ENCODE measurements at places on chromosomes 6 and 20. TPM values are rescaled to one million over a fixed set of nuclear protein-coding genes. Genes with fewer than 3 reads are reported as not detected.

DNMT3B gene
- 0.31 TPM for polyA plus RNA-seq

DNA sequence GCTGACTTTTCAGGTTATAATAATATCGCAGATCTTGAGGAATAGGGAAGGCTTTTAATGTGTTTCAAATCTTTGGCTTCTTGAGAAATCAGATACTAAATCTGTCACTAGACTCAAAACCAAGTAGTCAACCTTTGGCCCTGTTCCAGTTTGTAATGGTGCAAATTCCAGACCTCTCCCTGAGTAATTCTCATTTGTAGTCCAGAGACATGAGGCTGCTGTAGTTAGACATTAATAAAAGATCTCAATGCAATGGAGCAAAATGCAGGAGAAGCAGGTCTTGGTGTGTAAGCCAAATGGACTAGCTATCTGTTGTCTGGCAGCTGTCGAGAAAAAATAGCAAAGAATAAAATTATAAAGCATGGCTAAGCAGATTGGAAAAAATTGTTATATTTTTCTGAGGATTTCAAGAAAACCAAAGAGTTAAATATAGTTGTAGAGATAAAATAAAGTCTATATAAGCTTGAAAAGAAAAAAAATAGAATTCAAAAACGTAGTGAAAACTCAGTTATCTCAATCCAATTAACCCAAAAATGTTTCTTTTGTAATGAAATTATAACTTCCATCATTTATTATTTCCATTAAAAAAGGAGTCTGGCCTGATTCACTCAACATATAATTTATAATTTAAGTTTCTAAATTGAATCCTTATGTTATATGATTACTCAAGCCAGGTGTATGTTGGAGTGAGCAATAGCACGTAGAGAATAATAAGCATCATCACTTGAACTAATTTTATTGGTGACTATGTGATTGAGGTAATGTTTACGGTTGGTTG lies 161.5 kb upstream of the ADGRB3 start:
- no peaks in the 10 kb centered on the region for H3K27me3 ChIP-seq
- peak; percentile 18 for DNase-seq
- no peak overlapping the region for H3K27ac ChIP-seq
- H3K4me1 ChIP-seq: no peaks in the 10 kb centered on the region
- no peak overlapping the region for H3K4me3 ChIP-seq

GRCh38 chr6:135053406-135053805 lies 1.2 kb downstream of the HBS1L start:
- no peaks in the 10 kb centered on the region for H3K27me3 ChIP-seq
- H3K4me1 ChIP-seq: peaks cover 46% of the 10 kb centered on the region
- no peak overlapping the region for H3K27ac ChIP-seq
- H3K4me3 ChIP-seq: peak overlapping the region; percentile 84
- DNase-seq: no peak
- H3K36me3 ChIP-seq: peaks cover 18% of the 10 kb centered on the region

- no peaks in the 10 kb centered on the region for H3K36me3 ChIP-seq
- no peak overlapping the region for H3K27ac ChIP-seq
- peaks cover 11% of the 10 kb centered on the region for H3K4me1 ChIP-seq
- no peaks in the 10 kb centered on the region for H3K27me3 ChIP-seq
Observed at GRCh38 chr20:16004108-16004854, 569.0 kb downstream of the KIF16B start.

DNA sequence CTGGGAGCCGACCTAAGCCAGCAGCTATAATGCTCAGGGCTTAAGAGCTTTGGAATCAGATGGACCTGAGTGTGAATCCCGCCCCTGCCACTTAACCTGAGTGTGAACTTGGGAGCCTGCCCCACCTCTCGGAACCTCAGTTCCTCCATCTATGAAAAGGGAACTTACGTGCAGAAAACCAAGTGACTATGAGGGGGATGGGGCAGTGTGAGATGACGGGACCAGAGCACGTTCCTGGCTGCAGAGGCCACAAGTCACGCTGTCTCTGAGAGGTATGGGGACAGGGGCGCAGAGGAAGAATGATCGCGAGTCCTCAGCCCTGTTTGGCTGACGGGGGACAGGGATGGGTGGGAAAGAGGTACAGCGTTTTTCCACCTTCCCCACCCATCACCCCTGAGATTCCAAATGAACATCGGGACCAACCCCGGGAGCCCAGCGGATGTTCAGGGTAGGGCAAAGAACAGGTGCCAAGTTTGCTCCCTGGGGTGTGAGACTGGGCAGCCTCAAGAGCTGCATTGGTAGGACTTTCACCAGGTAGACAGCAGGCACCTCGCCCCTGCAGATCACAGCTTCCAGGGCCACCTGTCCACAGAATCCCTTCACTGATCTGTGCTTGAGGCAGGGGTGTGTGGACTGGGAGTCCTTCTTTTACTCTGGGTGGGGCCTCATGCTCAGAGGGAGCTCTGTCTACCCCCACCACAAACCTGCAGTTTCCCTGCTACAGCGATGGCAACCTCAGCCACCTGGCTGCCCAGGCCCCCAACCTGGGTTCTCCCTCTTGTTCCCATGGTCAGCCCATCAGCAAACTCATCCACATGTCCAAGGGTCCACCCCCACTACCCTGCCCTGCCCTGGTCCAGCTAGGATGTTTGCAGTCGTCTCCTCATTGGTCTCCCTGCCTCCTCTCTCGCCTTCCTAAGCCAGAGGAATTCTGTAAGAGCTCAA lies 85.8 kb downstream of the CEBPB start:
- peaks cover 40% of the 10 kb centered on the region for H3K4me1 ChIP-seq
- no peak overlapping the region for H3K4me3 ChIP-seq
- DNase-seq: no peak
- no peaks in the 10 kb centered on the region for H3K27me3 ChIP-seq
- peak overlapping the region; percentile 83 for H3K27ac ChIP-seq

GRCh38 chr6:30155520-30156261 lies 5.3 kb downstream of the TRIM10 start:
- no peaks in the 10 kb centered on the region for H3K36me3 ChIP-seq
- no peak for DNase-seq
- H3K27me3 ChIP-seq: peaks cover 6% of the 10 kb centered on the region
- H3K27ac ChIP-seq: no peak overlapping the region

GRCh38 chr20:53284696-53285095 lies 308.9 kb downstream of the ZNF217 start:
- H3K36me3 ChIP-seq: no peaks in the 10 kb centered on the region
- no peak overlapping the region for H3K4me3 ChIP-seq
- no peaks in the 10 kb centered on the region for H3K27me3 ChIP-seq
- no peaks in the 10 kb centered on the region for H3K4me1 ChIP-seq
- DNase-seq: no peak

- no peak overlapping the region for H3K27ac ChIP-seq
- no peak for DNase-seq
- peaks cover 13% of the 10 kb centered on the region for H3K4me1 ChIP-seq
- H3K36me3 ChIP-seq: no peaks in the 10 kb centered on the region
- no peak overlapping the region for H3K4me3 ChIP-seq
Observed at GRCh38 chr6:43904311-43905123, 134.5 kb downstream of the VEGFA start.

PHACTR3 gene
- 3.2 TPM for polyA plus RNA-seq

TAP2 gene
- 24.6 TPM for polyA plus RNA-seq

DNA sequence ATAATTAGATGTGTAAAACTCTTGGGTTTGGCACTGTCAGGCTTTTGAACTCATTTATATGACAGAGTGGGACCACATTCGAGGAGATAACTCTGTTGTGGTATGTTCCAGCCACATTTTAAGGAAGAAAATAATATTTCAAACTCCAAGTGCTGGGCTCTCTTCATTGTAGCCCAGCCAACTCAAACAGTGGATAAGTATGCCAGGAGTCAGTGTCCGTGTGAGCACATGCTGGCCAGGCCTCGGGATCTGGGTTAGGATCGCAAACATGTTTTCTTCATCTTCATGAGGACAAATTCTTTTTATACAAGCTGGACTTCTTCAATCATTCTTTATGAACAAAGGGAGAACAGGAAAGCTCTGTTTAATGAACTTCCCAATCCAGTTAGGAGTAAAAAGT lies 497.5 kb downstream of the MAFB start:
- no peaks in the 10 kb centered on the region for H3K36me3 ChIP-seq
- H3K4me1 ChIP-seq: no peaks in the 10 kb centered on the region
- no peaks in the 10 kb centered on the region for H3K27me3 ChIP-seq
- H3K27ac ChIP-seq: no peak overlapping the region
- no peak for DNase-seq

DNA sequence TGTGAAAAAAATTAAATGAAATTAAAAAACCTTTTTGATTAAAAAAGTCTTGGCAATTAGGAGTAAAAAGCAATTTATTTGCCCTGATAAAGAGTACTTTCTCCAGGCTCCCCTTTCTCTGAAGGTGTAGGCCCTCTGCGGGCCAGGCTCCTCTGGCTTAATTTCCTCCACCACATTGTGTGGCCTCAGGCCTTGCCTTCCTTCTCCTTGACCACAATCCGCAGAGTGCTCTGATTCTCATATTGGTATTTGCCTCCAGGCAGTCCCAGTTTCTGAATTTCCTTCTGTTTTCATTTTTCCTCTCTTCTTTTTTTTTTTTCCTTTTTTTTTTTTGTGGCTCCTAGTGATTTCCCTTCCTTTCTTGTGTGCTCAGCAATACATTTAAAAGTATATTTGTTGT lies 96.4 kb downstream of the AIG1 start:
- no peaks in the 10 kb centered on the region for H3K36me3 ChIP-seq
- H3K27ac ChIP-seq: no peak overlapping the region
- H3K4me1 ChIP-seq: no peaks in the 10 kb centered on the region
- H3K4me3 ChIP-seq: no peak overlapping the region

DNA sequence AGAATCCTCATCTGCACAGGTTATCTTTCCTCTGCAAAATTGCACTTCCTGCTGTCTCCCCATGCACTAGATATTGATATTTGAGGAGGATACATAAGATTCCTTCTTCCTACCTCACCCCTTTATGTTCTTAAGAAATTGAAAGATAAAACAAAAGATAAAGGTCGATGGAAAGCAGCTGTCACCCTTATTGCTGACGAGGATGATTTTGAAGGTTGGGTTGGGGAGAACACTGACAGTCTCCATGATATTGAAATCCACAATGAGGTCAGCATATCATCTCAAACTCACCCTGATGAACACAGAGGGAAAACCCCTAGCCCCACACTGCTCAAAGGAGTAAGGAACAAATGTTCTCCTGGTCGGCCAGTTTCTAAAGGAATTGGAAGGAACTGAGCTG lies 110.6 kb upstream of the FUT9 start:
- H3K4me3 ChIP-seq: no peak overlapping the region
- no peaks in the 10 kb centered on the region for H3K4me1 ChIP-seq
- no peak for DNase-seq

SNX21 gene
- polyA plus RNA-seq: 16.7 TPM

DNA sequence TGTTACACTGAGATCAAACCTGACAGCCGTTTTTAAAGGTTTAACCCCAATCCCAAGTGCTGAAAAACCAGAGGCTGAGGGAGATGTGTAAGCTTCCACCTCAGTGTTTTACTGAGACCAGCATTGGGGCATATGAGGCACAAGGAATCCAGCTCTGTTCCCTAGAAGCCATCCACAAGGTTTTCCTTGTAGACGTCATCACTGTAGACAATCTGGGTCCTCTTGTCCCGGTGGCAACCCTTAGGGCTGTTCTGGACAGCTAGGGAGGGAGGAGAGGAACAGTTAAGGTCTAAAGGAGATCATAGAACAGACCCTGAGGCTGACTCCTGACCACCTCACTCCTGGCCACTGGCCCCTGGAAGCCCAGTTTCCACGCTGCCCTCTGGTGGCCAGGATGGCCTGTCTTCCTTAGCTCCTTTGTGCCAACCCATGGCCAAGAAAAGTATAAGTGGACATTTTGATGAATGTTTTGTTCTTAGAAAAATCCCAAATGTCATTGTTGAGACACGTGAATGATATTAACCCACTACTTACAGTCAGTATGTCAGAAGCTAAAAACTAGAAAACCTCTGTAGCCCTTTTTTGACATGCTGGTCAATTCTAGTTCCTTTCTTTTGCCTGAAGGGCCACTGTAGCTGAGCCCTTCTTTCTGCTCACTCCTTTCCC lies 6.4 kb downstream of the CFB start:
- peaks cover 33% of the 10 kb centered on the region for H3K36me3 ChIP-seq
- no peaks in the 10 kb centered on the region for H3K27me3 ChIP-seq
- H3K4me3 ChIP-seq: no peak overlapping the region
- H3K4me1 ChIP-seq: peaks cover 23% of the 10 kb centered on the region

ULBP2 gene
- polyA plus RNA-seq: 0.43 TPM

GRCh38 chr6:68038815-68039408 lies 596.2 kb upstream of the ADGRB3 start:
- no peaks in the 10 kb centered on the region for H3K4me1 ChIP-seq
- H3K27me3 ChIP-seq: no peaks in the 10 kb centered on the region
- no peak overlapping the region for H3K4me3 ChIP-seq
- no peak overlapping the region for H3K27ac ChIP-seq
- no peaks in the 10 kb centered on the region for H3K36me3 ChIP-seq

DNA sequence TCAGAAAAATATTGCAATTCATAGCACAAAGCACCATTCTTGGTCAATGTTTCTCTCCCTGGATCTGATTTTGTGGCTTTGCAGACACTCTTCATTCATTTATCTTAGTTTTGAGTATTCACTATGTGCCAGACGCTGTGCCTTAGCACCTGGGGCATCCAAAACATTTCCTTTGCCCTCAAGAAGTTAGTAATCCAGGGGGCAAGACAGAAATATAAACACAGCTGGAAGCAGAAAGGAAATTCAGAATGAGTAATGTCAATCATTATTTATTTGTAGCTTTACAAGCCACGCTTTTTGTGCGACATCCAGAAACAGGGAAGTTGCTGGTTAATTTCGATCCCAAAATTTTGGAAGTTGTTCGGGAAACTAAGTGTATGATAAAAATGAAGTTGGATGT lies 71.4 kb downstream of the DNAH8 start:
- DNase-seq: no peak
- no peak overlapping the region for H3K4me3 ChIP-seq
- no peaks in the 10 kb centered on the region for H3K36me3 ChIP-seq
- no peak overlapping the region for H3K27ac ChIP-seq

DNA sequence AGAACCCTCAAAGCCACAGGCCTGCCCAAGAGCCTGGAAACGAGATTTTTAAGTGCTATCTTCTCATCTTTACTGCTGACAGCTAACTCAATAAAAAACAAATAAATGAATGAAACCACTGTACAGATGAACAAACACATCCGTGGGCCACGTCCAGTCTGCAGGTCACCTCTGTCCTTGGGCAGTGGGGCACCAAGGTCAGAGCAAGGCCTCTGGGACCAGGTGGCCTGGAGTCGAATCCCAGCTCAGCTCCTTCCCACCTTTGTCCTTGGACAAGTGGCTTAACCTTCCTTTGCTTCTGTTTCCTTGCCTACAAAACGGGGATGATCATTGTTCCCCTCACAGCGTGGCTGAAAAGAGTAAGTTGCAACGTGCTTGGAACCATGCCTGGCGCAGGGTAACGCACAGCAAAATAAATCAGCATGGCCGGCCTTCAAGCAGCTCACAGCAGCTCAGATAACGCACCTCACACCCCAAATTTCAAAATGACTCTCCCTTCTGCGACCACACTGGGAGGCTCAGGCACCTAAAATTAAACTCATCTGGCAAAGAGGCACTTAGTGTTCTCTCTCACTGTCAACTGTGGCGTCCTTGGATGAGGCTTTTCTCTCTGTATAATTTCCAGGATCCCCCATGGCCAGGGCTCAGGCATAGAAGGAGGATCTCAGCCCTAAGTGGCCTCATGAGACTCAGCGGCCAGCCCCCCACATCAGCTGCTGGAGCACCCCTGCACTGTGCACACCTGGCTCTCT lies 35.7 kb downstream of the RRBP1 start:
- peaks cover 23% of the 10 kb centered on the region for H3K36me3 ChIP-seq
- peak overlapping the region; percentile 59 for H3K27ac ChIP-seq
- DNase-seq: no peak
